Inflammatory macrophage treated with lipopolysaccharide for 1 hour (primary cell): ENCODE measurements at places on chromosomes 6 and 20.

DNA sequence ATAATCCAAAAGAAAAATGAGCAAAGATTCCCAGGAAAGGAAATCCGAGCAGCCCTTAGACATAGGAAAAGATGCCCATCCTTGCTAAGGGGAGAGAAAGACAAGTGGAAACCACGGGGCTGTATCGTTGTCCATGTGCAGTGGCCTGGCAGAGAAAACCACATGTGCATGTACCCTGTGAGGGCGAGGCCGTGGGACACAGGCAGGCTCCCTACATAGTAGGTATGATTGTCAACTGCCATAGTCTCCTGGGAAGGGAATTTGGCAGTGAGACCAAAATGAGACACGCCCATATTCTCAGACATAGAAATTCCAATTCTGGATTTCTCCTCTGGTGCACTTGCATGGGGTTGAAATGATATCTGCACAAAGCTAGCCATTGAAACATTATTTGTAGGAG lies 169.7 kb upstream of the SALL4 start:
- DNase-seq: no peak

- no peak for DNase-seq
These were observed 550.4 kb upstream of the MAP3K7 start for GRCh38 chr6:91137286-91137685.

- no peak for DNase-seq
These were observed 23.2 kb downstream of the TXNDC5 start for GRCh38 chr6:7887278-7887991.

DNA sequence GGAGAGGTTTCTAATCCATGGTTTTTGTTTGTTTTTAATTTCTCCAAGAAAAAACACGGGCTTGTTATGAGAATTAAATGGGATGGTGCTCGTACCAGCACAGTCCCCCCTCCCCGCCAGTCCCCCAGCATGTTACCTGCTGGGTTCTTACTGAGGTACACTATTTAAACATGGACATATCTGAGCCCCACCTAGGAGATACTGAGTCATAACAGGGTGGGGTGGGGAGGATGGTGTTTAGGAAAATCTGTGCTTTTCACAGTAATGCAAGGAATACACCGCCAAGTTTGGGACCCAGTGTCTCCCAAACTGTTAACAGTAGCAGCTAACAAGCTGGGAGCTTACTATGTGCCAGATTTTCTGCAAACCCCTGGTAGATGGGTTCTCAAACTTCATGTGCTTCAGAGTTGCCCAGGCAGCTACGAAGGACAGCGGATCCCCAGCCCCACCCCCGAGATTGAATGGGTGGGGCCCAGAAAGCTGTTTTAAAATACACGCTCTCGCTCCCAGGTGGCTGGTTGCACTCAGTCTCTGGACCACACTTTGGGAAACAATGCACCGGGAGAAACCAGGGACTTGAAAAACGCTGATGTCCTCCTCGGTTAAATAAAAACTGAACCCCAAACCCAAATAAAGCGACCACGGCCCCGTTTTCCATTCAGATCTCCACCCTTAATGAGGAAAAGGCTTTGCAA lies 995 bp downstream of the ZFP64 start:
- DNase-seq: peak; percentile 11

DNA sequence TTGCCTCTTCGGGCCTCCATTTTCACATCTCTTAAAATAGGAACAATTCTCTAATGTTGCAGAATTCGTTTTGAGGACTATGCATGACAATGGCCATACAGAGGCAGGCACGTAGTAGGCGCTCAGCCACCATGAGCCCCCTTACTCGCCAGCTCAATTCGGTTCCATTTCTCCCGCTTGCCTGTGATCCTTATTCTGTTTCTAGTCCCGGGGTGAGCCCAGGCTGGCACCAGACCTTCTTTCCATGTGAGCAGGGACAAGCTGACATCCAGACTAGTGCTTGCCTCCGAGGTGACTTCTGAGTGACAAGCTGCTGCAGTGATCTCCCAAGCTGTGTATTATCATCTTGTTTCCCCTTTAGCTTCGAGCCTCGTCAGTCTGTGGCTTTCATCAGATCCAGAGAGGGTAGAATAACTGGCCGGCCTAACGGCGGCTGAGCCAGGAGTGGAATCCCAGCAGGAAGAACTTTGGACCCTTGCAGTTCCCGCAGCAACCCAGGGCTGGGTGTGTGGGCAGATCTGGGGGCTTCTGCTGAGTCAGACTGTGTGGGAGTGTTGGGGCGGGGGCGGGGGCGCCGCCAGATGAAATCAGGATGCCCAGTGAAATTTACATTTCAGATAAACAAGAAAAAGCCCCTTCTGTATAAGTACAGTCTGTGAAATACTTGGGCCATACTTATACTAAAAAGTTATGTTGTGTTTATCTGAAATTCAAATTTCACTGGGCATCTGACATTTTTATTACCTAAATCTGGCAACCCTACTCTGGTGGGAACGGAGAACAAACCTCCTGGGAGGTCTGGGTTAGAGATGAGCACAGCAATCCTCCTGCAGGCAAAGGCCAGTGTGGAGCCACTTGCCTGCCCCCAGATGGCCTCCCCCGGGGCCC lies 10.9 kb downstream of the BANF2 start:
- no peak for DNase-seq

DNA sequence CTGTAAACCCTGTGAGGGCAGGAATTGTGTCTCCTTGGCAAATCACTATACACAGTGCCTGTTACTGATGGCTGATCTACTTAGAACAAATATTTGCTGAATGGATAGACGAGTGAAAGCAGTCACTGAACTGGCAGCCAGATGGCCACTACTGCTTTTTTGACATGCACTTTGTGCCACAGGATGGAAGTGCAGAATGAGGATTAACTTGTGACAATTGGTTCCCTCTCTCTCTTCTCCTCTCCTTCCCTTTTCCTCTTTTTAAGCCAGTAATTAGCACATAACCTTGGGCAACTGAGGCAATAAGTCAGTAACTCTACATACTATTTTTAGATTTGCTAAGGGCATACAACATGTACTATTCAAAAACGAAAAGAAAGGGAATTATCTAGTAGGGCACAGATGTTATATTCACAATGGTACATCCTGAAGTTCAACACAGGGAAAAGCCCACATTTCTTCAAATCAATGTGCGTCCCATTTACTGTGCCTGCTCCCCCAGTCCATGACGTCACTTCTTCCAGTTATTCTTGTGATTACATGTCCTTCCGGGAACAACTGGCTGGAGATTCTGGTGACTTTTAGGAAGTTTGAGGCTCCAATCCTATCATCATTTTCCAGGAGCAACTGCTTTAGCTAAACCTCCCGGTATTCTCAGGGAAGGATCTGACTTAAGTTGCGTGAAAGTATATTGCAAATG lies 17.0 kb upstream of the RPS6KA2 start:
- DNase-seq: no peak

- peak; percentile 62 for DNase-seq
These were observed 4.2 kb upstream of the ZDHHC14 start for GRCh38 chr6:157376706-157377230.

DNA sequence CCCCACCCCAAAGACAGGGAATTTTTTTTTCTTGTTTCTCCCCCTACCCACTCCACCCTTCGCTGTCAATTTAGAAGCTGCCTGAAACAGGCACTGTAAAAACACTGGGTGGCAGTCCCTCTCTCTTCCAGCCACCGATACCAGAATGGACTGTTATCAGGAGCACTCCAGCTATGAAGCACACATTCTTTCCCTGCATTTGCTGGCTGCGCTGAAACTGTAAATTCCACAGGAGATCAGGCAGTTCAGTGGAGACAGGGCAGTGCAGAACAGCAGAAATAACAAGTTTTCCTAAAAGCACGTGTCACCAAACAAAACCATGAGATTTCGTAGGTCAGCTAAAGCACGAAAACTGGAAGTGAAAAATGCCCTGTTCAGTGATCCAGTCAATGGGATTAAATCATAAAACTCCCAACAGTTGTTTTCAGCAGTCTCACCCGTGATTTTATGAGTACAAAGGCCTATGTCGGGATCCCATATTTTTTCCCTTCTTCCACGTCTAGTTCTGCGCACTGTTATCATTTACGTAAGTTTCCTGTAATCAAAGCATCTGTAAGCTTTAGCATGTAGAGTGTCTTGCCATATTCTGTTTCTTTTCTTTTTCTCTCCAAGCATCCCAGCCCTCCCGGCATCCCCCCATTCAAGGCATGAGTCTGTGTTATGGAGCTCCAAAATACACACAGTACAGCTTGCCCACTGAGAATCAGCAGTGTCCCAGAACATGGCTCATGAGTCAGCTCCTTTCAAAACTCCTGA lies 359.9 kb upstream of the EPHA7 start:
- DNase-seq: no peak

DNA sequence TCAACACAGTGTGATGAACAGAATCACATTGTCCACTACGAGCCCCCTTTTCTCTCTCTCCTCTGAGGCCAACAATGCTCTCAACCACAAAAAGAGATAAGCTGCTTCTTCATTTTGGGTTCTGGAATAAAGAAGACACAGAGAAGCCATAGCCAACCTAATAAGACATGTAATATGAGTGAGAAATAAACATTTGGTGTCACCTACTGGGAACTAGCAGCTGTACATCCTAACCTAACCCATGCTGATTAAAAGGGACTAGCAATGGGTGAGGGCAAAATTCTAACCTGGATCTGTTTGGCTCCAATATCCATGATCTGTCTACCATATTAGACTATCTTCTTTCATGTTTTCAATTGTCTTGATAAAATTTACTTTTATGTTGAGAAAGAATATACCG lies 369.1 kb upstream of the MARCKS start:
- no peak for DNase-seq

GRCh38 chr6:168221497-168222079 lies 98.0 kb downstream of the DACT2 start:
- no peak for DNase-seq

GRCh38 chr20:46545077-46545826 lies 5.2 kb downstream of the OCSTAMP start:
- peak; percentile 88 for DNase-seq

DNA sequence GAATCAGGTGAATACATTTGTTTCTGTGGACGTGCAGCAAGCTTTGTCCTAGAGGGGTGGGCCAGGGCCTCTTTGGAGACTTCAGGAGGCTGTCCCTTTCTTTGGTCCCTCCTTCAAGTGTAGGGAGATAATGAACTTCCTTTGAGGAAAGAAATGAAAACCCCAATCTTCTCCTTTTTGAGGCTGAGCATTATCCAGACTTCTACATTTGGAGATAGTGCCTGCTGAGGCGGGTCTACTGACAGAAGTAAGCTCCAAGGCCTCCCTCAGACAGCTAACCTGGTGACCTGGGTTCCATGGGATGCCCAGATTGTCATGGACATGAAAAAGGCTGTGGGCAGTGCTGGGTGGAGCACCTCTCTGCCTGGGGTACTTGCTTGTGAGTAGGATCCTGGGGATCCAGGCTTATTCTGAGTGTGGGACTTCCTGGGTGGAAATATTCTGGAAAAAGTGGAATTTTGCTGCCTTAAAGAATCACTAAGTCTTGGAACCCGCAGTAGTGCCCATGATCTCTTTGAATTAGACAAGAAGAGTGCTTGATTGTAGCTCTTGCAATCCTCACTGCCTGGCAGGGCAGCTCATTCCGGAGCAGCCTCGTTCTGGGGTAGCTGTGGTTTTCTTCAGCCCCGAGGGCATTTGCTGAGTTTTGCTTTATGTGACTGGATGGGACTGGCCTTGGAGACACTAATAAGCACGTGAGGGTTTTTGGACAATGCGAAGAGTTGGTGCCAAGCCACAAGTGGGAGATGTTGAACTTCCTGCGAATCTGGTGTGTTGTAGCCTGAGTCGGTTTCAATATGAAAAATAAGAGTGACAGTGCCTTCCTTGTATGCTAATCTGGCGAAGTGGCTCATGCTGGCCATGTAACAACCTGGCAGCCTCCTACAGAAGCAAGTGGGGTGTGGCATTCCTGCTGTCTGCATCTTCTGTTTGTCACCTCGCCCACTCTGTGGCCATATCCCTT lies 28.1 kb downstream of the SNRNP48 start:
- peak; percentile 81 for DNase-seq

GRCh38 chr6:31111712-31112111 lies 663 bp downstream of the C6orf15 start:
- DNase-seq: no peak

GRCh38 chr20:58677079-58677604 lies 15.5 kb upstream of the NPEPL1 start:
- DNase-seq: no peak

- DNase-seq: peak; percentile 40
These were observed 6.9 kb downstream of the GRM4 start for GRCh38 chr6:34138914-34139510.

DNA sequence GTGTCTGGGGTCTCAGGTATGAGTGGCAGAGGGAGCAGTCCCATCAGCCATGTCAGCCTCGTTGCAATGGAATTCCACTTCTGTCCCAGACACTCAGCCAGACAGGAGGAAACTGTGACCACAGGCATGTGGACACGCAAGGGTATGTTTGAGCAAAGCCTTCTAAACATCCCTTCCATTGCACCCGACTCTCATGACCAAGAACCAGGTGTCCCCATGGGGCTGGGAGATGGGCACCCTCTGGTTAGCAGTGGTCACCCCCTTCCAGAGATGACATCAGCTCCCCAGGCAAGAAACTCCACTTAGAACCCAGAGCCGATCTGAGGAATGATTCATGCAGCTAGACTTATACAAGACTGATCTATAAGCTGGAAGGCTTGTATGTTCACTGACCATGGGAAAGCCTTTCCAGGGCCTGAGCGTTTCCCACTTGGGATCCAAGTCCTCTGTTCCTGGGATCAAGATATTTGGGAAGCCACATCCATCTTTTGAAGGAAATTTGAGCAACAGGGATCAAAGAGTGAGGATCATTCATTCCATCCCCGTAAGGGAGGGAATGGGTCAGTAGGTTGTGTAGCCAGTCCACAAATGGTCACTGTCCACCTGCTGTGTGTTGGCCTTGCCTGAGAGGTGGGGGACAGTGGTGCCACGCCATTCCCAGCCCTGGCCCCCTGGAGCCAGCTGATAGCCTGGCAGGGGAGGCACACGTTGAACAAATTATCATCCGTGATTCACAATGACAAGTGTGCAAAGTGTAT lies 3.9 kb upstream of the MRGBP start:
- DNase-seq: no peak

GRCh38 chr20:11438412-11438811 lies 479.3 kb upstream of the BTBD3 start:
- DNase-seq: no peak

GRCh38 chr6:104431096-104431495 lies 428.6 kb downstream of the HACE1 start:
- DNase-seq: no peak

DNA sequence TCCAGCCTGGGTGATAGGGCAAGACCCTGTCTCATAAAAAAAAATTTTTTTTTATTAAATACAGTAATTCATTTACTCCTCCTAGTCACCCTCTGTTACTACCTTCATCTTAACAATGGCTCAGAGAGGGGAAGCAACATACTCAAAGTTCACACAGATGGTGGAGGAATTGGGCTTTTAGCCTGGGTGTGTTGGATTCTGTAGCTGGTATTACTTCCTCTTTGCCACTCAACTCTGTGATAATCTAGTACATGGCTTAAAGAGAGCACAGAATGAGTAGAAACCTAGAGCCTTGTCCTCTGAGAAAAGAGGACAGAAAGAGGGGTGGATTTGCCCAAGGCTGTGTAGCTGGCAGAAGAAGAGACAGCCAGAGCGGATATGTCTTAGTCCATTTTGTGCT lies 96.6 kb downstream of the DLGAP4 start:
- DNase-seq: no peak
